Cardiac septum (tissue), 1 donor: ENCODE measurements at places on chromosomes 12 and 14. TPM values are rescaled to one million over a fixed set of nuclear protein-coding genes. Genes with fewer than 3 reads are reported as not detected.

FBXO33 gene
- 6.3 TPM for total RNA-seq

PELI2 gene
- total RNA-seq: 3.4 TPM

AMN gene
- not detected for total RNA-seq

LRRK2 gene
- total RNA-seq: 7.1 TPM
